ENCODE measurements at places on chromosomes 1 and 21.

DNA sequence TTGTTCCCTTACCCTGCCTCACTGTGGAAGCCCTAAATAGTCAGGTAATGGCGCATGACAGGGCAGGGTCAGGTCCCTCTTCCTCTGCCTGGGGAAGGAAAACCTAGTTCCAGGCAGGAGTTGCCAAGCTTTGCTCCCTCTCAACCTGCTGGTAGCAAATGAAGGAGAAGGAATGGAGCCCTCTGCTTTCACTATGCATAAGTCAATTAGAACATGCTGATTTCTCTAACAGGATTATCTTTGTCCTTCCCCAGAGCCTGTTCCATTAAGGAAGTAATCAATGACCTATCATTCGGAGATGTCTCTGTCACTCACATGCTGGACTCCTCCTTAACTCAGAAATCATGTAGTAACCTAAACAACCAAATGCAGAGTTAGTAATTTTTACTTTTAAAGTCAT lies 161.8 kb upstream of the NFIA start:
- no peak for DNase-seq

- DNase-seq, result no peak
Observed at GRCh38 chr1:81848880-81849682, 48.3 kb downstream of the ADGRL2 start.

DNA sequence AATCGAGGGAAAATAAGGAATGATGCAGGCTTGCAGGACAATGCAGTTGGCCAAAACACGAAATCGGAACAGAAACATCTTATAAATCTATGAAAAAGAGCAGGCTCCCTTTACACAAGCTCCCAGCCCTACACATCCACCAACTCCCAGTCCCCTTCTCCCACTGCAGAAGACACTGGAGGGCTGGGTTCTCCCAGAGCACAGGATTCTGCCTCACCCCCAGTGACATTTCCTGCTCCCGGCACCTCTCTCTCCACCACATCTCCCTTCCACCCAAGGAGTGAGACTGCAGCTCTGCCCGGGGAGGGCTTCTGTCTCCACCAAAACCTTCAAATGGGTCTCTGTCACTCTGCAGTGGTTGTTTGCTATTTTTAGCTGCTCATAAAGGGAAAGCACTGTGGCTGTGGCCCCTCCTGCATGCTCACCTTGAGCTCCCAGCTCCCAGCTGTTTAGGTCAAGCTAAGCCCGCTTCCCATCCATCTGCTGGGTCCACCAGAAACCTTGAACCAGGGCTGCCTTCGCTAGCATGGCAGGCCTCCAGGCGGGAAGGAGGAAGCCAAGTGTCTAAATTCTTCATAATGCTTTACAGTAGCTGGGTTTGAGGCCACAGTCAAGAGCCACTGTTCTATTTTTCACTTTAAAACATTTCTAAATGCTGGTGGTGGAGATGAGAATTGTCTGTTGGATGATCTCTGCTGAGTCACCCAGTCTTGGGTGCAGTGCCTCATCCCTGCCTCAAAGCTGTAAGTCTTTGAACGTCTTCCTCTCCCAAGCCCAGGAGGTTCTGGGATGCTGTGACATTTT lies 3.3 kb upstream of the C2CD2 start:
- DNase-seq, result no peak

DNA sequence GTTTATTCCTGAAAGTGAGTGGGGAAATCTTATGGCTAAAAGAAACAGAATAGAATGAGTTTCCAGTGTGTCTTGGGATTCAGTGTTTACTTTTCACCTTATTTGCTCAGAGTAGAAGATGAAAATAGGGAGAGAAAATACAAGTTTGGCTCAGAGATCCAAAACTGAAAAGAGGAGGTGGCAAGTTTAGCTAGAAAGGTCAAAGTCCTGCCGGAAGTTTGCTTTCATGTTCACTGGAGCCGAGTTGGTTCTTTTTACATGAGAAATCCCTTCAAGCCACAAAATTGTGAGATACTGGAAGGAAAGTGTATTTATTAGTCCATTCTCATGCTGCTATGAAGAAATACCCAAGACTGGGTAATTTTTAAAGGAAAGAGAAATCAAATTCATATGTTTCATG lies 604.6 kb downstream of the MRPL39 start:
- no peak for DNase-seq

DNA sequence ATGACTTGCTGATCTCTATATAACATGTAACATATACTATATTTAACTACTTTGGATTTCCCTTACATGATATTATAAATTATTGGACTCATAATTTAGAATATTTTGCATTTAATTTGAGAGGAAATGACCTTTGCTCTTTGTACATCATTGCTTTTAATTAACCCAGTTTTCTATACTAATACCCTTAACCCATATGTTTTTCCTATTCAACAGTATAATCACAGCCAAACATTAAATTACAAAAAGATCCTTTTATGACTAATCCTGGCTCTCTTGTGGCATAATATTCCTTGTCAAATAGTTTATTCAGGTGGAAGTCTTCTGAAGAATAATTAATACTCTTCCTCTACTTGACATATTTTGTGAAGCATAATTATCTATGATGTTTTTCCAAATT lies 56.0 kb upstream of the GPR52 start:
- DNase-seq, result no peak

- DNase-seq, result peak; percentile 82
Observed at GRCh38 chr1:25810341-25811299, 9.1 kb upstream of the MTFR1L start.

DNA sequence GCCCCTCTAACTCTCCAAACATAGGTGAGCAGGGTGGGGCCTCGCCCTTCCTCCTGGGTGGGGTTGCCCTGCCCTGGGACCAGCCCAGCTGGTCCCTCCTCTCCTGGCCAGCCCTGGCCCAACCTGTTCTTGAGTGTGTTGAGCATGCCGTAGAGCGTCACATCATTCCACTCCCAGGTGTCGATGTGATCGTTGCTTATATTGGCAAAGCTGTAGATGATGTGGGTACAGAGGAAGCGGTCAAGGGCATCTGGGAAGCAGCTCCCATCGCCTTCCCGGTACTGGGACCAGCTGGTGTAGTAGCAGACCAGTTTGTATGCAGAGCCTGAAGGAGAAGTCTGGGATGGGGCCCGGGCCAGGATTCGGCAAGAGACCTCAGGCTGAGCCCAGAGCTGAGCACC lies 1.4 kb downstream of the CHI3L1 start:
- DNase-seq, result no peak

DNA sequence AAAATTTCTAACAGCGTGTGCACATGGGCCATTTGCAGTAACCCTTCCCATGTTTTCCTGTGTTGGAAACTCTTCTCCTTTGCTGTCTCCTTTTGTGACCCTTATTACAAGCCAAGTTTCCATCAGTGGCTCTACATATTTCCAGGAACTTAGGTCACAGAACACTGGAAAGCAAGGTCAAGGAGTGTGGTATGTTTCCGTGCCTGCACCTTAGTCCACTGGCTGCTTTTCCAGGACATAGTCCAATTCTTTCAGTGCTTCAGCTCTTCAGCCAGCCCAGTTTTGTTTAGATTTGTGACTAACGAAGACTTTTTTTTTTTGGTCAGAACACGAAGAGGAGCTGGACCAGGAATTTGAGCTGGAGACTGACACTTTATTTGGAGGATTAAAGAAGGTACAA lies 33.8 kb downstream of the HHAT start:
- DNase-seq, result no peak

DNA sequence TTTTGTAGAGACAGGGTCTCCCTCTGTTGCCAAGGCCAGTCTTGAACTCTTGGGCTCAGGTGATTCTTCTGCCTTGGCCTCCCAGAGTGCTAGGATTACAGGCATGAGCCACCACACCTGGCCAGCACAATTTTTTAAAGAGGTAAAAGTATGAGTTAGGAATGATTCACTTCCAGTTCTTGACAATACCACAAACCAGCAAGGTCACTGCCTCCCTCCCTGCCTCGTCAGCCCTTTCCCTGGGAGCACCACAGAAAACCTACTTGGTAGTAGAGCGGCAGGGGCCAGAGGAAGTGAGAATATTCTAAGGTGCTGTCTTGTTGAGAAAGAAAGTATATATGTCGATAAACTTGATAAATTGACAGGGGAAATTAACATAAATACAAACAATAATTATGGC lies 10.8 kb upstream of the CDA start:
- DNase-seq, result no peak

DNA sequence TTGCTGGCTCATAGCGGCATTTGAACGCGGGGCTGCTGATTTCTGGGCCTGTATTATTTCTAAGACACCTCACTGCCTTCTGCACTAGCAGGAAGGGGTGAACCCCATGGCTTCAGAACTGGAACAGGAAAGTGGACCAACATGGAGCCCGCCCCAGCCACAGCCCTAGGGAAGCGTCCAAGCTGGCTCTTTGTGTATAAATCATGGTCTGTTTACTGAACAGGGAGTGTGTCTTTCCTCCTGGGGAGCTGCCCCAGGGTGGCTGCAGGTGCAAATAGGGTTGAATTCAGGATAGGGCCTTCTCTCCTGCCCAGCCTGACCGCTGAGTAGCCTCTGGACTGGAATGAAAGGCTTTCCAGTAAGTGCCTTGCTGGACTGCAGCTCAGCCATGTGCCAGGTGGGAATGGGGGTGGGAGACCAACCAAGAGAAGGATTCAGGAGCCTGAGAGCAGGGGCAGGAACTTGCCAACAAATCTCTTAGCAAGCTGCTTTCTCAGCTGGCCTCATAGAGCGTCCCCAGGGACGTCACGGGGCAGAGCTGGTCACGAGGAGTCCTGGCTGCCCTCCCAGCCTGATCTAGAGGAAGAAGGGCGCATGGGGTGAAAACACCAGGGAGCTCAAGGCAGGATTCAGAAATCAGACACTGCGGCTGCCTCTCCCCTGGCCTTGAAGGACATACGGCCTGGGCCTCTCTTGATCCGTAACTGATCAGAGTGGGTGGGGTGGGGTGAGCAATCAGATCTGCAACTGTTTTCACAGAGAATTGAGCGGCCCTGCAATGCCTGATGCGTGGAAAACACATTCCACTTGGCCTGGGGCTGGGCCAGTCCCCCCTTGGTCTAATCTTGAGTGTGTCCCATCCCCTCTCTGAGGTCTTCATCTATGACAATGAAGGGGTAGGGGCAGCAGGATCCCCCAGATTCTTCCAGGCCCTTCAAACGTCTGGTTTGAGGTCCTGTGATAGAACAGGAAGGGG lies 56.5 kb upstream of the SELENON start:
- DNase-seq, result no peak

DNA sequence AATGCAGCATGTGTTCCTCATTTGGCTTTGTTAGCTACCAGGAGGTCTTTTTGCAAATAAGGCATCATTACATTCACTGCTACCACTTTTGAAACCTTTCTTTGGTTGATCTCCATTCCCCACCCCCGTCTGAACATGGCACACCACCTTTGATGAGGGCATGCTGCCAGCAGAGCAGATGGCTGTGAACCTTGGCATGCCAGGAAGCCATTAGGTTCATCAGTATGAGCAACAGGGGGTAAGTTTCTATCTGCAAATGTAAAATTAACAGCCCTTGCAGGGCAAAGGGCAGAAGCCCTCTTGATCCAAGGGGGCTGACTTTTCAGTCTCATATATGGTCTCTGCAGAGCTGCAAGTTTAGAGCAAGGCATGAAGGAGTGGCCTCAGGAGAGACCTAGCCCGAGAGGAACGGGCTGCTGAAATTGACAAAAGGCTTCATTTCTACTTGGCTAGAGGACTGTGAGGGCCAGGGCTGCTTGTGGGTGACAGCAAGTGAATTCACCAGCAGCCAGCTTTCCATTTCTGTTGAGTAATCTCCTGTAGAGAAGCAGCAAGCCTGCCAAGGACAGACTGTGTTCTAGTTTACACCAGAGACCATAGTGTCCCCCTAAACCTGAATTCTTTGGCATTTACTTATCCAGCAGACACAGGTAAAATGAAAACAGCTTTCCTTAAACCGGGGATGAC lies 127.9 kb downstream of the ZNF326 start:
- DNase-seq, result no peak

DNA sequence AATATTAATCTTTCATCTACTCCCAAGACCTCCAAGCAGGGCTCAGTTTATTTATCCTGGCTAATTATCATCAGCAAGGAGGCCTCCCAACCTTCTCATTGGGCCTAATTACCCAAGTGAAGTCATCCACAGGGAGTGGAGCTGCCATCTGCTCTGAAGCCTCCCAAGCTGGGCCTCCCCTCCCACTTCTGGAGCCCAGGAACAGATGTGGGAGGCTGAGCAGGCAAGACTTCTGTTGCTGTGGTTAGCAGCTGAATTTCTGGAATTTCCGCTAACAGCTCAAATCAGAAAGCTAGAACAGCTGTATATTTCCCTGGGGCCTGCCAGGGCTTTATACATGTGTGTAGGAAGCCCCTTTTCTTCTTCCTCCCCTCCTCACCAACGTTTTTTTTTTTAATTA lies 127.5 kb downstream of the UCK2 start:
- no peak for DNase-seq

GRCh38 chr1:25566176-25566729 lies 22.8 kb downstream of the LDLRAP1 start:
- DNase-seq, result no peak

- no peak for DNase-seq
Observed at GRCh38 chr21:33157303-33157702, 72.4 kb upstream of the IFNAR2 start.

- DNase-seq, result no peak
Observed at GRCh38 chr1:55531644-55532043, 316.5 kb upstream of the USP24 start.

DNA sequence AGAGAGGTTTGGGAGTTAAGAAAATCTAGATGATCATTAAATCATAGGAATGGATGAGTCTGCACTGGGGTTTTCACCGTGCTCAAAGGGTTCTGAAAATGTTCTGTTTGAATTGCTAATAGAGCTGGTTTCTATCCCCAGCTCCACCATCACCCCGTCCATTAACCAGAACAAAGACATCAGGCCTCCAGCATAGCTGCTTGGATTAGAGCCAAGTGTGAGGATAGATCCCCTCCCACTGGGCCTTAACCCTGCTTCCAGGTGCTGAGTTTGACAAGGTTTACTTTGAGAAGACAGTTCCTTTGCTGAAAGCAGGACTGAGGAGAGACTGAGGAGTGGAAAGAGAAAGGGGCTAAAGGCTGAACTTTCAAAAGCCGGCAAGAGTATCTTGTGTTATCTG lies 48.3 kb downstream of the MPZL1 start:
- no peak for DNase-seq

DNA sequence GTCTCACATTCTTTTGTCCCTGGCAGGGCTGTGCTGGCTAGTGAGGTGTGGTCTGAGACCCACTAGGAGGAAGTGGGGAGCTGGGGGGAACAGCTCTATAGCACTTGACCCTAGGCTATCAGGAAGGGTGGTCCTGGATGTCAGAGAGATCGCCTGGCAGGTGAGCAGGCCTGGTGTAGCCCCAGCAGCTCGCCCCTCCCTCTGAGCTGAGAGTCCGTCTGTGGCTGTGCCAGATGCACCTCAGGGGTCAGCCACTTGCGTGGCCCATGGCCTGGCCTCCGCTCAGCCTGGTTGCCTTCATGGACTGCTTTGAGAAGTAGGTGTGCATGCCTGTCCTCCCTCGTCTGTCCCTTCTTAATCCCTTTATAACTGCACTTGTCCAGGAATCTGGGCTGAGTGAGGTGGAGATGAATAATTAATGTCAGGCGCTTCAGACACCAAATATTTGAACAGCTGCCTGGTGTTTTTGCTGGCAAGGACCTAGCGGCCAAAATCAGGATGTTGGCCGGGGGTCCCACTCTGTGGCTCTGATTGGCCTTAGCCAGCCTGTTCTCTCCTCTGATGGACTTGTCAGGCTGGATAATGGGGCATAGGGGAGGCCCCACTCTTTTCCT lies 30.5 kb downstream of the TMEM53 start:
- no peak for DNase-seq

- no peak for DNase-seq
Observed at GRCh38 chr21:41302976-41303375, 13.6 kb upstream of the FAM3B start.
